Esophagus squamous epithelium (tissue), 5 donors: ENCODE measurements at places on chromosomes 13 and 19. TPM values are rescaled to one million over a fixed set of nuclear protein-coding genes. Genes with fewer than 3 reads are reported as not detected.

DNA sequence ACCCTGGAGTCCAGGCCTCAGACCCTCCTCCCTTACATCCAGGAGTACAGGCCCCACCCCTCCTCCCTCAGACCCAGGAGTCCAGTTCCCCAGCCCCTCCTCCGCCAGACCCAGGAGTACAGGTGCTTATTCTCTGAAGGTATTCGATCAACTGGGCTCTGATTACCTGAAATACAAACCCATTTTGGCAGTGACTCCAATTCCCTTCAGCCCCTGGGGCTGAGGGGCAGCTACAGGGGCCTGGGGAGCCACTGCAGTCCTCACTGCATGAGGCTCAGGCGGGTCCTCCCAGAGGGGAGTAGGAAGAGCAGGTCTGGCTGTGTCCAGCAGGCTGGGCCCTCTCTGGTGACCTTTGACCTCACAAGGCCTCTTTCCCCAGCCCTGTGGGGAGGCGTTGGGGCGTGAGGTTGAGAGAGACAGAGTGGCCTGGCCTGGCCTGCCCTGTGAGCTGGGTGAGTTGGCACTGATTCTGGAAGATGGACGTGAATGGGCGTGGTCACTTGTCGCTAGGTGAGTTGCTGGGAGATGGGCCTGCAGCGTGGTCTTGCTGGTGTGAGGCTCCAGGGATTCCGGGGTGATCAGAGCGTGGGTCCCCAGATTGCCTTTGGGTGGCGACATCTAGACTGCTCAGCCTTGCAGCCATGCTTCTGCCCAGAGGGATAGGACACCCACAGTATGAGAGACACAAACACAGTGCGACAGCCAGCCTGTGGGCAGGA is 3.1 kb downstream of the BCAT2 start:
- peaks cover 52% of the 10 kb centered on the region for H3K4me1 ChIP-seq
- H3K27me3 ChIP-seq, result no peaks in the 10 kb centered on the region
- no peak overlapping the region for H3K27ac ChIP-seq
- H3K4me3 ChIP-seq, result no peak overlapping the region
- no peak for DNase-seq

GRCh38 chr19:14028901-14029300 is 953 bp downstream of the RLN3 start:
- H3K27ac ChIP-seq, result no peak overlapping the region
- no peaks in the 10 kb centered on the region for H3K27me3 ChIP-seq
- H3K4me1 ChIP-seq, result no peaks in the 10 kb centered on the region
- no peak overlapping the region for H3K4me3 ChIP-seq
- no peak for DNase-seq

DNA sequence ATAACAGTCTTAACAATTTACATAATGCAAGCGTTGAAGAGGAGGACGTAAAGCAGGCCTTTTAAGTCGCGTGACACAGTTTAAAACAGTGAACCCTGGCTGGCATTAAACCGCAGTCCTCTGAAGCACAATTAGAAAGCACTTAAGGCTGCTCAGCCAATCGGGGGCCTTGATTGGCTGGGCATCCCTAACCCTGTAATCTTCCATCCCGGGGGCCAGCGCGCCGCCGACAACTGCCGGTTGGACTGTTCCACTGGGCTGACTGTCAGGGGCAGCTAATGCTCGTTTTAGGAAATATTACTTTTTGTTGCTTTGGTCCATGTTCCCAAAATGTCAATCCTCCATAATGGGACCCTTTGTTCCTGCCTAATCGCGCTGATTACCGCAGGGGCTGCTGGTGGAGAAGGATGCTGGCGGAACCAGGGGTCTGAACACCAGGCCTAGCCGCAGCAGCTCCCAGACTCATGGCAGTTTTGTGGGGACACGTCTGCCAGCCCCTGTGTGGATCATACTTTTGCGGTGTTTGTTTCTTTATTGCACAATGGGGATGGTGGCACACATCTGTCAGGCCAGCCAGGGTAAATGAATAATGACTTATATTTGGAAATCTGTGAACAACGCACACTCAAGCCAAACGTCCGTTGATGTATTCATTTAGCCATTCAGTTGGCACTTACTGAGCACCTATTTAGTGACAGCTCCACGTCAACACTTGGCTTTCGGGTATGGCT is 127.1 kb upstream of the SPACA7 start:
- no peaks in the 10 kb centered on the region for H3K36me3 ChIP-seq
- no peak overlapping the region for H3K4me3 ChIP-seq
- no peak overlapping the region for H3K27ac ChIP-seq
- no peaks in the 10 kb centered on the region for H3K4me1 ChIP-seq
- DNase-seq, result no peak

- peak overlapping the region; percentile 99 for H3K27ac ChIP-seq
- H3K36me3 ChIP-seq, result no peaks in the 10 kb centered on the region
- DNase-seq, result peak; percentile 33
- H3K27me3 ChIP-seq, result no peaks in the 10 kb centered on the region
Measured at GRCh38 chr13:48976576-48977285, 1.0 kb downstream of the FNDC3A start.

GRCh38 chr13:110161112-110161882 is 145.7 kb downstream of the COL4A1 start:
- no peak overlapping the region for H3K4me3 ChIP-seq
- H3K36me3 ChIP-seq, result peaks cover 62% of the 10 kb centered on the region
- no peak for DNase-seq
- peak overlapping the region; percentile 16 for H3K27ac ChIP-seq

- no peaks in the 10 kb centered on the region for H3K27me3 ChIP-seq
- H3K36me3 ChIP-seq, result peaks cover 71% of the 10 kb centered on the region
- H3K27ac ChIP-seq, result no peak overlapping the region
- DNase-seq, result no peak
- no peaks in the 10 kb centered on the region for H3K4me1 ChIP-seq
Measured at GRCh38 chr19:55613930-55614710, 8.7 kb downstream of the ZNF865 start.

GRCh38 chr19:399370-399769 is 9.6 kb downstream of the C2CD4C start:
- H3K4me1 ChIP-seq, result no peaks in the 10 kb centered on the region
- H3K36me3 ChIP-seq, result no peaks in the 10 kb centered on the region
- H3K27ac ChIP-seq, result no peak overlapping the region
- H3K27me3 ChIP-seq, result no peaks in the 10 kb centered on the region

- no peaks in the 10 kb centered on the region for H3K36me3 ChIP-seq
- peaks cover 39% of the 10 kb centered on the region for H3K4me1 ChIP-seq
- peak overlapping the region; percentile 38 for H3K4me3 ChIP-seq
- peaks cover 16% of the 10 kb centered on the region for H3K27me3 ChIP-seq
Measured at GRCh38 chr19:1066251-1066747, 668 bp upstream of the ARHGAP45 start.

GRCh38 chr13:100304229-100304628 is 215.3 kb downstream of the PCCA start:
- H3K4me1 ChIP-seq, result no peaks in the 10 kb centered on the region
- no peaks in the 10 kb centered on the region for H3K27me3 ChIP-seq
- no peak overlapping the region for H3K4me3 ChIP-seq
- H3K27ac ChIP-seq, result no peak overlapping the region
- no peak for DNase-seq

Gene ZNF865
- total RNA-seq, result 3.8 TPM

Gene CYP2S1
- total RNA-seq, result 12.4 TPM

Gene PLVAP
- total RNA-seq, result 26.3 TPM
